HT-29 (cell line): ENCODE measurements at places on chromosomes 5 and 9. TPM values are rescaled to one million over a fixed set of nuclear protein-coding genes. Genes with fewer than 3 reads are reported as not detected.

The HBEGF gene
- 40.9 and 46.3 TPM in 2 replicates for total RNA-seq

The FSTL4 gene
- 0.33 TPM in 1 of 2 replicates, not detected in the other for total RNA-seq

The CFAP90 gene
- total RNA-seq: not detected in 2 replicates

DNA sequence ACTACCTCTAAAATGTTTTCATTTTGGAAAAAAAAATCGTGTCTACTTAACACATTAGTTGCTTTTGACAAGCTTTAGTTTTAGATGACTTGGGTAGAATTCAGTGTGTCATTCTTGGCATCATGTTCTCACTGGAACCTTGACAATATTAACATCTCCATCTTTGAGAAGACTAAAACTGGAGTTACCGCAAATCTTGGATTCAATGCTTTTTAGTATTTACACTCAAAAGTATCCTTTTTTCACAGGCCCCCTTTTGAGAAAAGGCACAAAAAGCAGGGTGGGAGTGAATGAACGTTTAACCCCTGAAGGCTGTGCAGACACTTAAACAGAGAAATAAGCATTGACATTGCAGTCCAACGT is 549.1 kb downstream of the CSNK1G3 start:
- DNase-seq: no peak

GRCh38 chr5:90898326-90899013 is 339.9 kb downstream of the ADGRV1 start:
- no peak for DNase-seq

DNA sequence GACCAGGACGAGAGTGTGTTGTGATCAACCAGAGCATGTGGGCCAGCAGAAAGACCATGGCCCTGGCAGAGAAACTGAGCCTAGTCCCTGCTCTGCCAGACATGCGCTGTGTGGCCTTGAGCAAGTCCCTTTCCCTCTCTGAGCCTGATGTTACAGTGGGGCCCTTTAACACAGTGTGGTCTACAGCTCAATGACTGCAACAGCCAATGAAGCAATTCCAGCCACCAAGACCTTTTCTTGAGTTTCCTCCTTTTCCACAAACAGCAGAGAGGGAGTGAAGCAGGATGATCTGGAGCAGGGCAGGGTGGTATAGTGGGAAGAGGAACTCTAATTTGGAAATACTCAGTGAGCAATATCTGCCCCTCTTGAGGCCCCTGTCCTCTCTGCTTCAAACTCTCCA is 25.8 kb upstream of the ARSI start:
- no peak for DNase-seq

GRCh38 chr9:131174681-131175239 is 49.4 kb downstream of the NUP214 start:
- DNase-seq: no peak

DNA sequence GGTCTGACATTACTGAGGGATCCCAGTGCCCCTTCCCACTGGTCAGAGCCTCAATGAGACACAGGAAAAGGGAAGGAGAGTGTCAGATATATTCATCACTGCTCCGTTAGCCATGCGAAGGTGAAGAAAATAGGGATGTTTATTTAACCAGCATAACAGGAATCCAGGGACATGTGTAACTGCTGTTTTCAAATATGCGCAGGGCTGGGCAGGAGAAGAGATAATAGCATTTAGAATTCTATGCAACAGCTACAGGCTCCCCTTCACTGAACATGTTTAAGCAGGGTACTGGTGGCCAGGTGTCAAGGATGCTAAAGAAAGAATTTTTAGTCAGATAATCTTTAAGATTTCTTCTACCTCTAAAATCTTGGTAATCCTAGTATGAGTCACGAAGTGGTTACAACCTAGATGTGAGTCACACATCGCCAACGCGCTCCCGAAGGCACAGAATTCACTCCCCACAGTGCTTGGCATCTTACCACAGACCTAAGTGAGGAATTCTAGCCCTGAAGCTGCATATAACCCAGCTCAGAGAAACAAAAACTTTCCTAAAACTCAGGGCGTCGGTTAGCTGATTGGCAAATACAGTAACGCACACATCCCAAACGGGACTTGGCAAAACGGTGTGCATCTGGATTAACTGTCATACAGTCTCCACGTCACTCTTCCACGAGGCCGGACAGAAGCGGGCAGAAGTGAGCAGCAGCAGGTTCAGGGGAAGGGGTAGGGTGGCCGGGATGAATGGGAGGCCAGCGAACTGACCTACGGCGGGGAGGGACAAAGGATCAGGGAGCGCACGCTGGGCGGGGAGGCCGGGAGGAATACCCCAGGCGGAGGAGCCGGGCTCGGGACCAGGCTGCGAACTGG is 1.1 kb downstream of the CTNNAL1 start:
- DNase-seq: peak; percentile 88

DNA sequence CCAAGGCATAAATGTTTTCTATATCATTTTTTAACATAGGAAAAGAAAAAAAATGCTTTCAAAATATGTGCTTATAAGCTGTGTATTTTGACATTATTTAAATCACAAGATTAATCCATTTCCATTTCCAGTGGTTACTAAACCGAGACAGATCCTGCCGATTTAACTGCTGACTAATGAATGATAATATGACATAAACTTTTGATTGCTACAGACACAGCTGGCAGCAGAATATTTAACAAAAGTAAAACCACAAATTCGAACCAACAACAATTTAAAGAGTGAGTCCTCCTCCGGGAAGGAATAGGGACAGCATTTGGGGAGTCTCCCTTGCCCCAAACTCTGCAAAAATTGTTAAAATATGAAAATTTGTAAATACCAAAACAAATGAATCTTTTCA is 401.3 kb upstream of the DAB2 start:
- no peak for DNase-seq

- DNase-seq: no peak
Observed at GRCh38 chr9:75019022-75019421, 9.1 kb downstream of the CARNMT1 start.

- DNase-seq: peak; percentile 26
Observed at GRCh38 chr9:37984672-37985611, 81.0 kb upstream of the SLC25A51 start.

DNA sequence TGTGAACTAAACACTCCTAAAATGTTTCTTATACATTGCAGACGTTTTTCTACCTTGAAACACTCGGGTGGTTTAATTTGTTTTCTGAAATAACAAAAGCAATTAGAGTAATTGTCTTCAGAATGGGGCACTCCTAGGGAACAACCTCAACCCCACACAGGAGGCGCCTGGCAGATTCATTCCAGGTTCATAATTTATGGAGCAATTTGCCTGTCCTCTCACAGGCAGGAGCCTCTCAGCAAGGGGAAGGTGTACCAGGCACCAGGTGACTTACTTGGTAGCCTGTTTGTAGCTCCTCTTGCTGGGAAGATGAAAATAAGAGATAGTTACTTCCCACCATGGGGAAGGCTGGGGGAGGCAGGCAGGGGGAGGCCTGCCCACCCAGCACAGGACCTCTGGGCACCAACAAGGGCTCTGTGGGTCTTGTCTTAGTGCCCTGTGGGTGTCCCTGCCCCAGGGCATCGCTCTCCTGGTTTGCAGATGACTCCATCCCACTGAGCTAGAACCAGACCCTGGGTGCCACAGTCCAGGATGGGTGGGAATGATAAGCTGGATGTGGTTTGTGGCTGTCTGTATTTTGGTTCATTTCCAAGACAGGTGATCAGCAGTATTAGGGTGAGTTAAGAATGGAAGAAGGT is 144.4 kb downstream of the FSTL4 start:
- no peak for DNase-seq

- peak; percentile 44 for DNase-seq
Observed at GRCh38 chr9:128575469-128575868, 23.1 kb downstream of the SPTAN1 start.
